ENCODE measurements at places on chromosomes 6 and 20.

- DNase-seq: no peak
Observed at GRCh38 chr20:63052571-63053431, 46.0 kb upstream of the BHLHE23 start.

GRCh38 chr20:55741801-55742200 lies 263.5 kb downstream of the CBLN4 start:
- DNase-seq: no peak

GRCh38 chr6:105794239-105794638 lies 291.9 kb upstream of the PRDM1 start:
- DNase-seq: no peak

GRCh38 chr6:116144605-116145004 lies 18.7 kb upstream of the COL10A1 start:
- no peak for DNase-seq

DNA sequence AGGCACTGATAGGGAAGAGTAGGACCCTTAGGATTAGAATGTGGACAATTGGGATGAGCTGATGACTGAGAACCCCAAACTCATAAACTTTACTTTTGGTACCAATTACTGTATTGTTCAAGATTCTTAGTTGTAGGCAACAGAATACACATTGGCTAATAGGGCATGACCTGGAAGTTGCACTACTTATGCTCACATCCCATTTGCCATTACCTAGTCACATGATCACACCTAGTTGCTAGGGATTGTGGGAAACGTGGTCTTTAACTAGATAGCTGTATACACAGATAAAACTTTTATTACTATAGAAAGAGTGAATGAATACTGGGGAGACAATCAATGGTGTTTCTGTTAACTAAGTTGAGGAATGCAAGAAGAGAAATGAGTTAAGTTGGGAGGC lies 113.4 kb upstream of the AKIRIN2 start:
- DNase-seq: no peak

GRCh38 chr6:11197175-11197536 lies 35.3 kb downstream of the NEDD9 start:
- DNase-seq: no peak

DNA sequence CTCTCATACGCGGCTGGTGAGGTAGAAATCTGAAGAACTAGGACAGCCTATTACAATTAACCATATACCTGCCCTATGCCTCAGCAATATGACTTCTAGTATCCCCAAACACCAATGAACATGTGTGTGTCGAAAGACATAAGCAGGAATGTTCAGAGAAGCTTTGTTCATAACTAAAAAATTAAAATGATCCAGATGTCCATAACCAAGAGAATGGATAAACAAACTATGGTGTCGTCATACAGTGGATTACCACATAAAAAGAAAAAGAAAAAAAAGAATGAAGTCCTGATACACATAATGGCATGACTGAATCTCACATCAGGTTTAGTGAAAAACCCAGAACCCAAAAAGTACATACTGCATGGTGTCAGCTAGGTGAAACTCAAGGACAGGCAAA lies 73.9 kb downstream of the MDN1 start:
- no peak for DNase-seq

DNA sequence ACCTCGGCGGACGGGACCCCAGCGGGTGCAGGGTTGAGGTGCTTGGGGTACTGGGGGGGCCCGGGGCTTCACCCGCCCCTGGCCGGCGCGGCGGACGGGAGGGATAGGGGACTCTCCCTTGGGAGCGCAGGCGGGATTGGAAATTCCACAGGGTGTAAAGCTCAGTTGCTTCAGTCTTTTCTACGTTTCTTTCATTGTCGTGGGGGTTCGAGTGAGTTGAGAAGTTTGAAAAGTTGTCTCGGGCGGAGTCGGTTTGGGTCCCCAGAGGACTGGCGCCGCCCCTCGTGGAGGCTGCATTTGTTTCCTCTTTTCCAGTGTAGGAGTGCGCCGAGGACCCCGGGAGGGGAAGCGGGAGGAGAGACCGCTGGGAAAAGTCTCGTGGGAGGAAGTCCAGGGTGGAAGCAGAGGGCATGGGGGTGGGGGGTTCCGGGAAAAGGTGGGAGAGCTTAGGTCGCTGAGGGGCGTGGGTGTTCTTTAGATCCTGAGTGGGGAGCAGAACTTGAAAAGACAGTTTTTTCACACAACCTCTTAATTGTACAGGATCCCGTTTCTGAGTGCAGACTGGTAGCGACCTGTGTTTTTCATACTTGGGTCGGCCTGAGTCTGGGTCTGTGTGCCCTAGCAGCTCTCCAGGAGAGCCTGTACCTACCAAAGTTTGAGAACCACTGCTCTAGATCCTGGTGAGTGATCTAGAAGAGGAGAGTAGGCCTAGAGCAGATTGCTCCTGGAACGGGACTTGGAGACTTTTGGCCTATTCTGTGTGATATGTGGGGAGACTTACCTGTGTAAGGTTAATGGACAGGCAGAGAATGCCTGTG lies 495 bp downstream of the FAM83B start:
- DNase-seq: no peak

- no peak for DNase-seq
Observed at GRCh38 chr20:24444526-24445190, 24.8 kb upstream of the SYNDIG1 start.

- no peak for DNase-seq
Observed at GRCh38 chr6:129342243-129342642, 367.7 kb downstream of the ARHGAP18 start.

DNA sequence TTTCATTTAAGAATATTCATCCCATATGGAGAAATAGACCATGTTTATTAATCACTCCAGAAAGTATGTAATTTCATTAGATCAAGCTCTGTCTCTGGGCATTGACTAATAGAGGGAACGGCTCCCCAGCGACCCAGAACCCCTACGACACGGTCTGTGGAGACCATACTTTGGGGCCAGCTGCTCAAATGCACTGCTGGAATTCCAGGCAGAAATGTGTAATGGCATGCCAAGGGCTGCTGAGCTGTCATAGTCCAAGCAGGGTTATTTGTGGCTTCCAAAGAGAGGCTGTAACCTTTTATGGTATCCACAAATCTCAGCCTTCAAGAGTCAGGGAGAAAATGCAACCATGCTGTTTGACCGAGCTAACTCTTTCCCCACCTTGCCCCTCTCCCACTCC lies 755.8 kb downstream of the DHX35 start:
- DNase-seq: no peak

DNA sequence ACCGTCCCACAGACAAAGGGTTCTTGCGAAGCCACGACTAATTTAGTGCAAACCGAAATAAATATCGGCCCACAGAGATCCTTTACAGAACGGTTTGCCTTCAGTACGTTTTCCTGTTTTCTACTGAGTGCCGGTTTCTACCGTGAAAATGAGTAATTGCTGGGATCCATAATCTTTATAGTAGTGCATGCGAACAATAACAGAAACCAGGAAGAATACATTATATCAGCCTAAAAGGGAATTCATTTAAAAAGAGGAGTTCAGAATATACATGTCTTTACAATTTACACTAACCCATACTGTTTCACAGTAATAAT lies 292 bp upstream of the MTCL3 start:
- no peak for DNase-seq

- no peak for DNase-seq
Observed at GRCh38 chr6:2982426-2983117, 11.2 kb upstream of the SERPINB6 start.
